ENCODE measurements at places on chromosomes 4 and X.
A peak's percentile ranks its signal among the peaks of the same experiment; 100 is the strongest.

DNA sequence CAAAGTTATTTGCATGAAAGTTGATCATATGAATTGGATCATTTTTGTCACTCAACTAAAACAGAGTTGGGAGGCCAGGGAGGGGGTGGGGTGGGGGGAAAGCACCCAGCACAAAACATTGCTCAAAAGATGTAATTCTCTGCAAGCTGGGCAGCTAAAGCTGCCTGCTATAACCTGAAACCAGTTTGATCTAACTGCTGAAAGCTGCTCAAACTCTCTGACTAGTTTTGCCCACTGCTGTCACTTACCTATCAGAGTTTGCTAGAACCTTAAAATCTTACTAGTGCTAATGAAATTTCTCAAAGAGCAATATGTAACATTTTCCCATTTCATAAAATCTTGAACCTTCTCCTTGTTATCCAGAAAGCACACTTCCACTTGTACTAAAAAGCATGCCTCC is 10.4 kb downstream of the CXCL8 start:
- DNase-seq: no peak

DNA sequence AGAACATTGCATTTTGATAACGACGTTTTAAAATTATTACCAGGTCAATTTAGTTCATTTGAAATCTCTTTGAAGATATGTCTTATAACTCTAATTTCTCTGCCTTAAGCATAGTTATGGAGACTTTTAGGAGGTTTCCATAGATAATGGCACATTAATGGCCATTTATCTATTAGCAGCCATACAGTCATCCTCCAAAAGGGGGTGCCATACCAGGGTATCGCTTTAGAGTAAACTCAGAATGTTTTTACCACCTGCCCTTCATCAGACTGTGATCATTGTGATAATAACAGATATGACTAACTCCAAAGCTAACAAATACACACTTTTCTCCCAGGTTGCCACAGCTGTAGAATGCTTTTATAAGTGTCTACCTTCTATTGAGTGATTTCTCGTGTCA is 461.5 kb downstream of the FSTL5 start:
- no peak for DNase-seq

- no peak for DNase-seq
These were observed 49.8 kb downstream of the FGFRL1 start for GRCh38 chr4:1061056-1061700.

DNA sequence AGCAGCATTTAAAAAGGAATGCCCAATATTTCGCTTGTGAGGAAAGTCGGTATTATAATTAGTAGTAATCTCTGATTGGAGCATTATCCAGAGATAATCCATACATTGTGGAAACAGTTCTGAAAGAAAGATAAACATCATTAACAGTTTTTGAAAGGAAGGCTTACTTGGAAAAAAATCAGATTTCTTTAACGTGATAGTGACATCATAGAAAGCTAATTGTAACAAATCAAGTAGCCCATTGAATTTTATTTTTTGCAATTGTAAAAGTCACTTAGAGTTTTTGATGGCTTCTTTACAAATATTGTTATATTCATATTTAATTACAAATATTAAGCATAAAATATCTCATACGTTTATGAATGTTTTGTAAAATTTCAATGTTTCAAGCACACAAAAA is 11.6 kb upstream of the NR3C2 start:
- DNase-seq: no peak

GRCh38 chr4:159145992-159146330 is 43.1 kb downstream of the RAPGEF2 start:
- no peak for DNase-seq

- no peak for DNase-seq
These were observed 2353.5 kb downstream of the ARAP2 start for GRCh38 chr4:33890841-33891240.

GRCh38 chr4:955931-956381 is 17.4 kb downstream of the DGKQ start:
- no peak for DNase-seq

- DNase-seq: no peak
These were observed 72.1 kb upstream of the DOCK11 start for GRCh38 chrX:118423558-118423957.

- DNase-seq: no peak
These were observed 72.7 kb upstream of the MAD2L1 start for GRCh38 chr4:120139392-120139791.

- no peak for DNase-seq
These were observed 626 bp downstream of the TBC1D1 start for GRCh38 chr4:37891260-37892159.

DNA sequence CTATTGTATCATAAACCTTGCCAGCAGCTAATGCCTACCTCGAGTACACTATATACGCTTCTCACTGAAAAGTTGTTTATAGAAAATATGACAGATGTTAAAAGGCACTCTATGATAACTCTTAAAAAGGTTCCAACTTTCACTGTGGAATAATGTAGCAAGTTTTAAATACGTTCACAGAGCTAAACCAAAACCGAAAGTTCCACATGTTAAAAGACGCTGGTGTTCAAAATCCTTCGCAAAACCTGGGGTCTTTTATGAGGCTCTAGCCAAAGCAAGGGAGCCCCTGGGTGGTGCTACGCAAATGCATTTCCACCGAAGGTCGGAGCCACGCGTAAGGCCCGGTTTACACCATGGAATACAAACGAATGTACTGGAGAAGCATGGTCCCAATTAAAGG is 103.7 kb upstream of the TENM3 start:
- no peak for DNase-seq

DNA sequence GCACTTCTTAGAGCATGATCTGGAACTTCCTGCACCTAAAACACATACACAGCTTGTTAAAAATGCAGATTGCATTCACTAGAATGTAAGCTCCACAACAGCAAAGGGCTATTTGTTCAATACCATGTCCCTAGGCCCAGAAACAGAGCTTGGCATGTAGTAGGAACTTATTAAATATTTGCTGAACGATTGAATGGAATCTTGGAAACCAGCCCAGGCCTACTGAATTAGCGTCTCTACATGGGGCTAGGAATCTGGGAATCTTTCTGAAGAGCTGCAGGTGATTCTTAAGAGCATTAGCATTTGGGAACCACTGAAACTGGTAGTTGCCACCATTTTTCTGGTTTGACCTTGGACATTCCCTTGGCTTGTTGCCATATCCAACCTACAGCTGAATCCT is 234.1 kb downstream of the STIM2 start:
- DNase-seq: no peak

DNA sequence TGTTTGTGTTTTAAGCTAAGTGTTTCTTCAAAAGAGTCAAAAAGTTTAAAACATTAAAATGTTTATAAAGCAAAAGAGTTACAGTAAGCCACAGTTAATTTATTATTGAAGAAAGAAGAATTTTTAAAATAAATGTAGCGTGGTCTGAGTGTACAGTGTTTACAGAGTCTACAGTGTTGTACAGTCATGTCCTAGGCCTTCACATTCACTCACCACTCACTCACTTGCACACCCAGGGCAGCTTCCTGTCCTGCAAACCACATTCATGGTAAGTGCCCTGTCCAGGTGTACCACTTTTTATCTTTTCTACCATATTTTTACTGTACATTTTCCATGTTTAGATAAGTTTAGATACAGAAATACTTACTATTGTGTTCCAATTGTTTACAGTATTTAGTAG is 239.7 kb upstream of the AGA start:
- no peak for DNase-seq

DNA sequence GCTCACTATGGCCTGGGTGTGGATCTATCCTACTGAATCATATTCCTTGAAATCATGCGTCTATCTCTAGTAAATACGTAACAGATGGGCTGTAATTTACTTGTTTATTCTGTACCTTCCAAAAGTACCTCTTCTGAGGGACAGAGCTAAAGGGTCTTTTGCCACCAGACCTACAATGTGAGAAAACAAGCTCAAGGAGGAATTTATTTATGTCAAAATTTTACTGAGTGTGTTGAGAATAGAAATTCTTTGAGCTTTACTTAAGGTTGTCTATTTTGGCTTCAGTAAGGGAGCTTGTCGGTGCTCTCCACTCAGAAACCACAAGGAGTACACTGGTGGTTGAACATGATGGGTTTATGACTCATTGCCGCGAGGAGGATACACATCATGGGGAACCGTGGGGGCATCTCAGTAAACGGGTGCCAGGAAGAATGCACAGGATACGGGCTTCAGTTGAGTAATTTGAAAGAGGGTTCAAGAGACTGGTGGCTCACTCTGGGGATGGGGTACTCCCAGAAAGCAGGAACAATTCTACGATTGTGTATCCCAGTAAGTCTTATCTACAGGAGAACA is 3.0 kb downstream of the ANK2 start:
- no peak for DNase-seq

DNA sequence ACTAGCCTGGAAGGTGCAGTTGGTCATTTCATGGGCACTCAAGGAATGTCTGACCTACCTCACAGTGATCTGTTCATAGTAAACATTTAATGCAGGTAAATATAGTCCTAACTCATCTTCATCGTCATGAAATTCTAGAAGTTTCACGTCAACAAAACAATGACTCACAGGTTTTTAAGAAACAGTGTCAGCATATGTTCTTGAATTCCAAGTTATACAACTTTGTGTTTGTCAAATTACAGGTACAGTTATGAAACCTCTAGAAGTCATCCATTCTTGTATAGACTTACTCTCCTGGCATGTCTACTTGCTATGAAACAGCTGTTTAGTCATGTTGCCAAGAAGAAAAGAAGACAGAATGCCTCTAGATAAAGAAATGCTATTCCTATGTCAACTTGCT is 46.6 kb downstream of the AFM start:
- DNase-seq: no peak

- DNase-seq: no peak
These were observed 4.6 kb downstream of the SEC31A start for GRCh38 chr4:82886147-82886942.

DNA sequence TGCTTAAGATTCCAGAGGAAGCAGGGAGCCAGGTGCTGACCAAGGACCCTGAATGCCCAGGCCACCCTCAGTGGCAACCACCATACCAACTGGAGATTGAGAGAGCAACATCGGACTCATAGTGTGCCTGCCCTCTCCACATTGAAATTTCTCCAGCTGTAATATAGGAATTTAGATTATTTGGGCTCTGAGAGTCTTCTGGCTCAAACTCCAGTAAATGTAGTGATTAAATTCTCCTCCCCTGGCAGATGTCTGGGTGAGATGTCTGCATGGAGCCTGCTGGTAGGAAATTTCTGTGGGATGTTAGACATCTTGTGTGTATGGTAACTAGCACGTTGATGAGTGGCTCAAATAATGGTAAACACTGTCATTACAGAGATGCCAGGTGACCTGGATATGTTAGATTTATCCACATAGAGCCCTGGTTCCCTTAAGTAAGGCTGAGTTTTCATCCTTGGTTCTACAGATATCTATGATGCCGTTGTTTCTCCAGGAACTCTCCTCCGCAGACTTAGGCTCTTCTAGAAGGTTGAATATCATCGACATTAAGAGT is 70.6 kb downstream of the CLNK start:
- DNase-seq: no peak

DNA sequence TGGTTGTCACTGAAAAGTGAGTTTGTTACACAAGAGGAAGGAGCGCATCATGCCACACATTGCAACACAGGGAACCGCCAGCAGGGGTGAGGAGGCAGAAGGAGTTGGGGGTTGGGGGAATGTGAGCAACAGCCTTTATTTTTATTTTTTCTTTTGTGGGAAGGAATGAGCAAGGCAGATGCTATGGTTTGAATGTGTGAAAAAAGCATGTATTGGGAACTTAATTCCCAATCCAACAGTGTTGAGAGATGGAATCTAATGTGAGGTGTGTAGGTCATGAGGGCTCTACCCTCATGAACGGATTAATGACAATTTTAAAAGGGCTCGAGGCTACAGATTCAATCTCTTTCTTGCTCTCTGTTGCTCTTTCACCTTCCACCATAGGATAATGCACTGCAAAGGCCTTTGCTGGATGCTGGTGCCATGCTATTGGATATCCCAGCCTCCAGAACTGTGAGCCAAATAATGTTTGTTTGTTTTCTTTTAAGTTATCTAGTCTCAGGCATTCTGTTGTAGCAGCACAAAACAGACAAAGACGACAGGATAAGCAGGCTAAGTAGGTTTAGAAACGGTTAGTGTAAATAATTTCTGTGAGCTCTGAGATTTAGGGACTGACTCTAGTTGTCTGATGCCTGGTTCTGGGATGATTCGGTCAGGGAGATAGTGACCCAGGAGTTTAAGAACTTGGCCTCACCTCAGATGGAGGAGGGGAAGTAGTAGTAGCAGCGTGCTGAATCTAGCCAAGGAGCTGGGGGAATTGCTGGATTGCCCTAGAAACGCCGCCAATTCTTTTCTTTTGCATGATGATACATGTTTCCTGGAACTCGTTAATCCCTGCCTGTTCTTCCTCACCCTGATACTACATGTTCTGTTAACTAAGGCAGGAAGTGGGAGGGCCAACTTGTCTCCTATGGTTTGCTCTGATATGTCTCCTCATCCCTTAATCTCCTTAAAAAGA is 156.6 kb upstream of the CTSO start:
- DNase-seq: peak; percentile 3

DNA sequence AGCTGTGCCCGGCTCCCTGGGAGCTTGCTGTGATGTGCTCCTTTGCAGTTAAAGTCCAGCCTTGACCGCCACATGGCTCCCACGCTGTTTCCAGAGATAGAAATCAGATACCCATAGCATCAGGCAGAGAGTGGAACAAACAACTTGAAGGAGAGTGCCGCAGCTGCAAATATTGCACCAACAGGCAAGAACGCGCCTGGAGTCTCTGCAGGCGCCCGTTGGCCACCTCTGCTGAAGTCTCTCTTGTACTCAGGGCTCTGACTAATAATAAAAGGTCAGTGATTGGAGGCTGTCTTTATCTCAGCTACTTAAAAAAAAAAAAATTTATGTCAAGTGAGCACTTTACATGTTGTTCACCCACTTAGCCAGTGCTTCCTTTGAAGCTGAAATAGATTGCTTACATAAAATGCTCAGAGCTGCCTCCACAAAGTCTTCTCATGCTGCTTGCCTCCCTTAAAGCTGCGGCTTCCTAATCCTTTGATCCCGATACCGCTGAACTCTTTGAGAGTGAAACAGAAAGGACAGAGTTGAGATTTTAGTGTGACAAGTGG is 30.9 kb upstream of the TENM3 start:
- DNase-seq: no peak

GRCh38 chrX:154660541-154660940 is 7.2 kb upstream of the CTAG2 start:
- no peak for DNase-seq

GRCh38 chr4:99540277-99540939 is 23.4 kb downstream of the TRMT10A start:
- no peak for DNase-seq

DNA sequence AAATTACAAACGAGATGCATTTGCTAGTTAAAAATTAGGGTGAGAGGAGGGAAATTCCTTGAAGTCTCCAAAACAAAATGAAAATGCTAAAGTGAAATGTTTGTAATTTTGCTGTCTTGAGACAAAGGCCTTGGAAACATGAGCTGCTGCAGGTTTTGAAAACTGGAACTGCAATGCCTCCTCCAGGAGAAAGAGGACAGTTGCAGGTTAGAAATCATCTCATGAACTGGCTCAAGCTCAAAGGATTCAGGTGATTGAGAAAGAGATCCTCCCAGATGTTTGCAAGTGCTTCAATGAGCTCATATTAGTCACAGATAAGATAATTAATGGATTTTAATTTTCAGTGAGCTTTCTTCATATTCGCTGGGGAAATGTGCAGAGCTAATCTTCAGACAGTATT is 32.4 kb downstream of the SMPX start:
- peak; percentile 63 for DNase-seq
